ENCODE measurements at places on chromosomes 5 and 9.

GRCh38 chr9:91847581-91848091, 102.4 kb downstream of the ROR2 start:
- DNase-seq, result no peak

- DNase-seq, result no peak
Observed at GRCh38 chr5:159904874-159905273, 11.4 kb upstream of the ADRA1B start.

- DNase-seq, result no peak
Observed at GRCh38 chr9:103816146-103816545, 278.0 kb upstream of the SMC2 start.

DNA sequence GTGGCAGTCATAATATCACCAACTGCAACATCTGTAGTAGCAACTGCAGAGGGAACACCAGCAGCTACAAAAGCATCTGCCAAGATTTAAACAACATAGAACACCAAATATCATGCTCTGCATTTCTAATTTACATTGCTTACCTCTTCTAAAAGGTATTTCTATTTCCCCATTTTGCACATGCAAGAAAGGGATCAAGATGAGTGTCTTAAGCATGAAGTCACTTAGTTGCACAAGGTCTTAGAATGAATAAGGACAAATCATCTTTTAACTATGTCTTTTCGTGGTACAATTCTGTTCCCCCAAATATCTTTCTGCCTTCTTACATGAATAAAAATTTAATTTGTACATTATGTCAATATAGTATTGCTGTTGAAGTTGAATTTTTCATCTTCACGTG, 1746.4 kb downstream of the EFNA5 start:
- DNase-seq, result no peak

GRCh38 chr5:12277504-12278192, 373.4 kb upstream of the CTNND2 start:
- no peak for DNase-seq

GRCh38 chr5:80763211-80763610, 108.4 kb upstream of the DHFR start:
- DNase-seq, result no peak

GRCh38 chr9:69719983-69720382, 39.8 kb downstream of the PTAR1 start:
- DNase-seq, result no peak

GRCh38 chr9:137764981-137765380, 112.6 kb upstream of the CACNA1B start:
- no peak for DNase-seq

DNA sequence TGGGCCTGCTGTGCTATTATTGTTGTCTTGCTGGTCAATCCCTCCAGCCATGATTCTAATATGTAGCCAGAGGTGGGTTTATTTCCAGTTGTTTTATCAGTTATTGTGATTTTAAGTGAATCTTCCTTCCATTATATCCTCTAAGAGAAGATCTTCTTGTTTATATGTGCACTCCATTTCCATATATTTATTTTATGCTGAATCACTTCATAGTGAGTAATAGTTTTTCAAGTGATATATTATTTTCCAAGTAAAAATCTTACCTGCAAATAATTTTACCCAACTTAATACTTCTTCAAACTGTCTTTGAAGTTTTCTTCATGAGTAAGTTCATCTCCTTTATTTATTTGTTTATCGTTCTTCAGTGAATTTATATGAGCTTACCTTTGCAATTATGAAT, 13.5 kb upstream of the GPR150 start:
- no peak for DNase-seq

DNA sequence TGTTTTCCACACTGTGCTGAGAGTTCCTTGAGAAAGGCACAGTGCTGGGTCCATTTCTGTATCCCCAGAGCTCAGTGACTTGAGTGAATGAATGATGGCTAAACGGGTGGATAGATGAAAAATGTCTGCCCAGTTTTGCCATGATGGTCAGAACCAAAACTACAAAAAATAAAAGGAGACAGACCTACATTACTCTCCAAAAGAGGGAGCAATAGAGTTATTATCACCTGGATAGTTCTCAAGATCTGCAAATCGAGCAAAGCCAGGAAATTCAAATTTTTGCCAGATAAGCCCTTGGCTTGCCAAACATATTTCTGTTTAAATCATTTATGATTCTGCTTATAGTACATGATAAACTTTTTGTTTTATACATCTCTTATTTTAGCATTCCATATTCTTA, 214.2 kb upstream of the ZNF462 start:
- no peak for DNase-seq

GRCh38 chr5:174688441-174689354, 35.7 kb upstream of the MSX2 start:
- no peak for DNase-seq

DNA sequence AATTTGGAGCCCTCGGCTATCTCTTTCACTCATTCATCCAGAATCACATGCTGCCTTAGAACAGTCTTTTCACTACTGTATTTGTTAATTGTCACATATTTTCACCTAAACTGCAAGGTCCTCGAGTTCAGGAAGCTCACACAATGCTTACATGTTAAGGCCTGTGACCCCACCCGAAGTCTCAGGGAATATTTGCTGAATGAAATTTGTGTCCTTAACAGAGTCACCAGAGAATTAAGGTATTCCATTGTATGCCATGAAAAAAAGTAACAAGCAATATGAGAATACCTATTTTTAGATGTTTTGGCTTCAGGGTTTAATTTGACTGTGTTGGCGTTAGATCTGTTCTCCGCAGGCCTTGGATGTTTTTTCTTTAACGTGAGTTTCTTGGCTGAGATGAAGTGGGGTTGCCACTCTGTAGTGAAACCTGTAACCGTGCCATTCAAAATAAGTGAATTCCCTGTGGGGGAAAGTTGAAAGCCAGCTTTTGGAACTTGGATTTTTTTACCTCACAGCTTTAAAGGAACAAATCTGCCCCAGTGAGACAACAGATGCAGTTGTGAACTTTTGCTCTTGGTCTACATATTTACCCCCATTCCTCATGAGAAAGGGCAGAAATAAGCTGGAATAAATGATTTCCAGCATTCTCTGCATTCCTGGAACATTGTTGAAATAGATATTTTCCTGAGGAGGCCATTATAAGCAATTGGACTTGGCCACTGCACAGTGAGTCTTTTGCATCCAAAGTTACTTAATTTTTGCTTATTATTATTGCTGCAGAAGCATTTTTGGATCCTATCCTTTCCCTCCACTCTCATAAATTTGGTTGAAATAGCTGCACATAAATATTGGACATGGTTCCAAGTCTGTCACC, 35.9 kb upstream of the FBP1 start:
- DNase-seq, result no peak

- DNase-seq, result no peak
Observed at GRCh38 chr5:127565586-127566270, 48.3 kb downstream of the PRRC1 start.

- DNase-seq, result no peak
Observed at GRCh38 chr5:14486996-14487896, 94.3 kb upstream of the OTULINL start.

- DNase-seq, result no peak
Observed at GRCh38 chr9:86868616-86869015, 78.7 kb downstream of the GAS1 start.

GRCh38 chr5:43648499-43649124, 45.6 kb downstream of the NNT start:
- DNase-seq, result no peak

GRCh38 chr9:84229191-84229590, 111.4 kb downstream of the SLC28A3 start:
- DNase-seq, result no peak

DNA sequence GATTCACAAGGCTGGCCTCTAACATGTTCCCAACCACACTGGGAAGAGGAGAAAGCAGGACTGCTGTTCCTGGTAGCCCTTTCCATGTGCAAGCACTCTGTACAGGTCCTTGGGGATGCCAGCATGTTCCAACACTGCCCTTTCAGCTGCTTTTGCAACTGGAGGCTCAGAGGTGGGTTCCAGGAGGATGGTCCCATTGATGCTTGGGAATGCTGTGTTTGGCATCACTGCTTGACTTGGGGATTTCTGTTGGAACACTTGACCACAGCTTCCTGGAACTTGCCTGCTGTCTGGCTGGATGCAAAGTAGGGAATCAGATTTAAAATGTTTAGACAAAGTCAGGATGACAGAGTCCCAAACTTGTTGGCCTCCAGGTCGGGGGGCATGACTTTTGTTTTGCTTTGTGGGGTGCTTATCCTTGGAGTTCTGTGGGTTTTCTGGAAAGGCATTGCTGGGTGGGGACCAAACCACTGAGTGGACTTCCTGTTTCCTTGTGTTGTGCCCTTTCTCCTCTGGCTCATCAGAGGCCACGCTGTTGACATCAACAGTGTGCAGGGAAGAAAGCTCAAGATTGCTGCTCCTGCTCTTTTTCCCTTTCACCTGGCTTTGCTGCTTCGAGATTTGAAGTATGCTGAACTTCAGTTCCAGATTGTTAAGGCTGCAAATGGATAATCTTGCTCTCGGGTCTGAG, 148.5 kb upstream of the RPS23 start:
- no peak for DNase-seq

Measured in CD4-positive, alpha-beta T cell treated with Interleukin-21 for 1 hour (primary cell).